ENCODE measurements at places on chromosomes 5 and 9.

DNA sequence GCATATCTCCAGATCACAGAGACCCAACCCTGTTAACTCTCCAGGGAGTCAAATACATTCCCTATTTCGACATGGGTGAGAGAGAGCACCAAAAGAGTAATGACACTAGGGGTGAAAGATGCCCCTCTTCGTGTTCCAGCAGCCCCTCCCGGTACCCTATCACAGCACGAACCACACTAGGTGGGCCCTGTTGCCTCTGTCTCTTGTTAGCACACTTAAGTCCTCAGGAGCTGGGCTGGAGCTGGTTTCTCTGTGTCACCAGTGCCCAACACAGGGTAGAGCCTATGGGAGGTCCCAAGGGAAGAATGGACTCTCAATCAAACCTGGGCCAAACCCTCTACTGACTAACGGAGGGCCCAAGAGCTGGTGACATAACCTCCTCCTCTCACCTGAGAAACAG, 1.2 kb downstream of the CDK20 start:
- no peak for DNase-seq

- no peak for DNase-seq
These were observed 50.5 kb upstream of the CKS2 start for GRCh38 chr9:89260525-89260924.

DNA sequence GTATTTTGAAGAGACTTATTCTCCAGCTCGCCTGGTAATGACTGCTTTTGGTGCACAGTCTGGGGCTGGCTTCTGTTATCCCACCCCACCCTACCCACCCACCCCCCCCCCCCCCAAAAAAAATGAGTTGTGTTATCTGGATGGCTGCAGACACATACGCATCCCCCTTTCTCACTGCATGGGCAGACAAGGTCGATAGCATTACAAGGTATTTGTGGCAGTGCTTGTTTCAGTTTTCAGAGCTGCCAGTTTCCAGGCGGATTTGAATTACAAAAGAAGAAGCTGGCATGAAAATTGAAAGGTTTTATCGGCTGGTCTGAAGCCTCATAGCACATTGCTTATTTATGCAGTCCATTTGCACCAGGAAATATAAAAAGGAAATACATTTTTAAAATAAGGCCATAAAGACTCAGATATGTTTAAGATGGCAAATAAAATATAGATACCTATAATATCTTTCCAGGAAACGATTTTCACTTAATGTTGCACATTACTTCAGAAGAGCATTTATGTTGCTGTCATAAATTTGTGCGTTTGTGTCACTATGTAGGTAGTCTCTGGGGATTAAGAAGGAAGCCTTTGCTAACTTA, 85.1 kb upstream of the GRHPR start:
- no peak for DNase-seq

- DNase-seq, result peak; percentile 12
These were observed 104.1 kb downstream of the TSSK1B start for GRCh38 chr5:113330533-113331208.

GRCh38 chr5:124783794-124784193, 37.4 kb upstream of the ZNF608 start:
- no peak for DNase-seq

DNA sequence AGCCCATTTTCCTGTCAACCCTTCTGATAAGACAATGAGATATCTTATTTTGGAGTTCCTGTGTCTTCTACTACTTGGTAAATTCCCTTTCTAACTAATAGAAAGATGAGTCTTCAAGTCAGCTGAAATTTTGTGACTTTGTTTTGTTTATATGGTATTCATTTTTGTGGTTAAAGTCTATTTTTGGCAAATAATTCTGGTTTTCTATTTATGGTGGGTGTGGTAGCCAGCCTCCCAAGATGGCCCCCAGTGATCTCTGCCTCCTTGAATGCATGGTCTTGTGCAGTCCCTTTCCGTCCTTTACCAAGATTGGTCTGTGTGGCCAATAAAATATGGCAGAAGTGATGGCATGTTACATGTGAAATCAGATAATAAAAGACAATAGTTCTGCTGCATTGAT, 91.5 kb downstream of the NR3C1 start:
- DNase-seq, result no peak

GRCh38 chr9:35557320-35557719, 47.7 kb upstream of the TESK1 start:
- no peak for DNase-seq

DNA sequence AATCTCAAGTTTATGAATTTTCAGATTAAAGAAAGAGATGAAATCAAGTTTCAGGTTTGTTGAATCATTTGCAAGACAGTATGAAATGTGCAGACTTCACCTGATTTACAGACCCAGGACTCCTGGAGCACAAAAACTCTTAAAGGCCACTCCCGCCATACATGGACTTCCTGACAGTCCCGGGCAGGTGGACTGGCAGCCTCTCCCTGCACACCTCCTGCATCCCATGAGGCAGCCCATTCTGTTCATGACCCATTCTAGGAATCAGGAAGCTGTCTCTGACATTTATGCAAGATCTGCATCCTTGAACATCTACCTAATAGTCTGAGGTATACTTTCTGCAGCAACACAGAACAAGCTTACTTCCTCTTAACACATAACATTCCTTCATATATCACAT, 5.9 kb downstream of the DDX31 start:
- no peak for DNase-seq

- no peak for DNase-seq
These were observed 529.6 kb downstream of the PSAT1 start for GRCh38 chr9:78826527-78826926.

GRCh38 chr9:36897478-36897877, 136.6 kb downstream of the PAX5 start:
- DNase-seq, result no peak

DNA sequence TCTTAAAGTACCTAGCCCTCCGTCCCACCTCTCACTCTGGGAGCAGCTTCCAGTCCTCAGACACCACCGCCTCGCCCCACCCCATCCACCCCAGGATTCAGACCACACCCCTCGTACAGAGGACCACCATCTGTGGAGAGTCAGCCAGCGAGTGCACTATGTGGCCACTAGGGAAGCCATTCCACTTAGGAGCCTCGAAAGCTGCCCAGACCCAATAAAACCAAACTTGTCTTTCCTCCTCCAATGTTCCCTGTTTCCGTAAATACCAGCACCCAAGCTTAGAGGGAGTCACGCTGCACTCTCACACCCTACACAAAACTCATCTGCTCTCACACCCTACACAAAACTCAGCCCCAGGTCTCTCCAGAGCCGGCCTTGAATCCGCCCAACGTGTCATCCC, 1.9 kb downstream of the GCNT4 start:
- no peak for DNase-seq

DNA sequence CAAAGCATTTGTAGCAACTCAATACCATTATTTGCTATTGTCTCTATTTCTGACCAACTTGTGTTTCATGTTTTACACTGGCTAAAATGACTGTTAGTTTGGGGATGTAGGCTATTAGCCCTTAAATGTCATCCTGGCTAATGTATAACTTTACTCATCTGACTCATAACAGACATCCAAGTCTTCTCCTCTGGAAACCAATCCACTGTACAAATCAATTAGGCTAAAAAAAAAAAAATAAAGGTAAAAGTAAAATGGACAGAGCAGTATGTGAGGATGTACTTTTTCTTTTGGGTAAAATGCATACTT, 20.6 kb downstream of the MEGF9 start:
- no peak for DNase-seq

DNA sequence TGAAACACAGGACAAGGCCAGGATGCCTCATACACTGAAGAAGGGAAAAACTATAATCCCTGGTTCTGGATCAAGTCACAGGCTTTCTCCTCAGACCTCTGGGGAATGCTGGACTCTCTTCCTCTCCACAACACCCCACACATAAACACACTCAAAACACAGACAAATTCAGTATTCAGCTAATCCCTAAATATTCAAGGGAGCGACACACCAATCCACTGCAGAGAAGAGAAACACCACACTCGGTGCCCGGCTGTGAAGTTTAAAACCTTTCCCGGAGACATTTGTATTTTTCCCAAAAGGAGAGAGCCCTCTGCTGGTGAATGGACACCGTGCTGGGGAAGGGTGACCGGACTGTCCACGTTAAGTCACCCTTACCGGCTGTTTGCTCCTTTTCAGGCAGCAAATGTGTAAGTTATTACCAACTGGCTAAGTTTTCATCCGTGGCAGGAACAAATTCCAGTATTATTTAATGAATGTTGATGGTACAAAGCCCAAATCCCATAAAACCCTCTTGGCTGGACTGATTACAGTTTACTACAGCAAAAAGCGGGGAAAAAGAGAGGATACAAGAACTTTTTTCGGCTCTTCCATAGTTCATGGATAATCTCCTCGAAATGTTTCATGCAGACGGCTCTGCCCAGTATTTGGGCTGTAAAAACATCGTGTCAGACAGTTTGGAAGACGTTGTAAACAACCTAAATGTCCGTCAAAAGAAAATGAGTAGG, 130.9 kb upstream of the SLC30A5 start:
- no peak for DNase-seq

- no peak for DNase-seq
These were observed 5.2 kb downstream of the EXOC3 start for GRCh38 chr5:448061-448765.

GRCh38 chr5:19928562-19929421, 59.2 kb downstream of the CDH18 start:
- no peak for DNase-seq

- no peak for DNase-seq
These were observed 392.0 kb downstream of the GADD45G start for GRCh38 chr9:89996773-89997172.

DNA sequence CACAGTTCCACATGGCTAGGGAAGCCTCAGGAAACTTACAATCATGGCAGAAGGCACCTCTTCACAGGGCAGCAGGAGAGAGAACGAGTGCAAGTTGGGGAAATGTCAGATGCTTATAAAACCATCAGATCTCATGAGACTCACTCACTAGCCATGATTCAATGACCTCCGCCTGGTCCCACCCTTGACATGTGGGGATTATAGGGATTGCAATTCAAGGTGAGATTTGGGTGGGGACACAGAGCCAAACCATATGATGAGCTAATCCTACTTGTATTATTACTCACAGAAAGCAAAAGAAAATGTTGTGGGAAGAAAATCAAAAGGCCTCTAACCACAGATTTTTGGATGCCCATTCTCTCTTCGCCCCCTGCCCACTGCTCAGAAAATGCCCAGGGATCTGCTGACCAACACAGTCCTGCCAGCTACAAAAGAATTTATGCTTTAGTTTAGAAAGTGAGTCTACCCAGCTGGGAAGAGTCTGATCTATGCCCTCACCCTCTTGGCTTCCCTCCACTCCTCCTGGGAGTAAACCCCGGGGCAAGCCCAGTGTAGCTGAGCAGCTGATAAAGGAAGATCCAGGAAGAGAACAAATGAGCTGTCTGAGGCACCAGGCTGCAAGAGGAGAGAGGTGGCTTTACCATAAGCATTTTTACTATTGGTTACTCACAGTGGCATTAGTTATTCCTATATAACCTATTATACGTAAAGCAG, 53.1 kb downstream of the RNF130 start:
- DNase-seq, result no peak

- DNase-seq, result no peak
These were observed 178.3 kb upstream of the IRX2 start for GRCh38 chr5:2929779-2930178.

DNA sequence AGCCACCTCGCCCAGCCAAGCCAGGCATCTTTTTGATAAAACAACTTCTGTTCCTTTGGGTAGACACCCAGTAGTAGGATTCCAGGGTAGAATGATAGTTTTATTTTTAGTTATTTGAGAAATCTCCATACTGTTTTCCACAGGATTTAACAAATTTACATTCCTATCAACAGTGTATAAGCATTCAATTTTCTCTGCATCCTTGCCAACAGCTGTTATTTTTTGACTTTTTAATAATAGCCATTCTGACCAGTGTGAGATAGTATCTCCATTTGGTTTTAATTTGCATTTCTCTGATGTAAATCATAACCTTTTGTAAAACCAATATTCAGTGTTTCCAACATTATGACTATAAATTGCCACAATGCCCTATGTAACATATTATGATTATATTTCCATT, 28.2 kb upstream of the CCNB1 start:
- no peak for DNase-seq

- no peak for DNase-seq
These were observed 1.3 kb upstream of the ZNF462 start for GRCh38 chr9:106861640-106862109.

DNA sequence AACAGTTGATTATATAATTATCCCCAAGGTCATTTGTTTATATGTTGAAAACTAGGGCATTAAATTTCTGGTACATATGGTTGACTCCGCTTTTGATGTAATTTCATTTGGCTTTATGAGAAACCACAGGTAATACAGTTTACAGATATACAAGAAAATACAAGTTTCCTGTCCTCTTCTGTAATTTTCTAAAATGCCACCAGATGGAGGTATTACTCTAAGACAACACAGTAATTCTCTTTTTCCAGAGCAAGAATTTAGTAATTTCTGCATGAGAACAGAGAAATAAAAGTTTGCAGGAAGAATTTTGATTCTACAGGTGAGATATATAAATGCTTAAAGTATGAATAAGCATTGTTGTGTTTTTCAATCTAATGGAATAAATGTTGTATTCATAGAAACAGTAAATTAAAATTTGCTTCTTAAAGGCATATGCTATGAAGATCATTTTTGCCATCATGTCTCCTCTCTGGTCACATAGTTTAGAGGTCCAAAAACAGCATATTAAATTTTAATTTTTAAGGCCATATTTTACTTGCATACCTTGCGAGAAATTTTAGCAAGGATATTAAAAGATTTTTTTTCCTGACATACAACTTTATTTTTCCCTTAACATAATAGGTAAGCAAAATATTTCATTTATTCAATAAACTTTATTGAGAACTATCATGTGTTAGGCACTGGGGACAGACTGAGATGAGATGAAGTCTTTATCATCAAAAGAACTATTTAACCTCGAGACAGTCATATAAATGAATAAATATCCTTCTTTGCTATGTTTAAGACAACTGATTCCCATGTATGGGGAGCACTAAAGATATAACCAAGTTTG, 22.7 kb downstream of the CHD1 start:
- no peak for DNase-seq

DNA sequence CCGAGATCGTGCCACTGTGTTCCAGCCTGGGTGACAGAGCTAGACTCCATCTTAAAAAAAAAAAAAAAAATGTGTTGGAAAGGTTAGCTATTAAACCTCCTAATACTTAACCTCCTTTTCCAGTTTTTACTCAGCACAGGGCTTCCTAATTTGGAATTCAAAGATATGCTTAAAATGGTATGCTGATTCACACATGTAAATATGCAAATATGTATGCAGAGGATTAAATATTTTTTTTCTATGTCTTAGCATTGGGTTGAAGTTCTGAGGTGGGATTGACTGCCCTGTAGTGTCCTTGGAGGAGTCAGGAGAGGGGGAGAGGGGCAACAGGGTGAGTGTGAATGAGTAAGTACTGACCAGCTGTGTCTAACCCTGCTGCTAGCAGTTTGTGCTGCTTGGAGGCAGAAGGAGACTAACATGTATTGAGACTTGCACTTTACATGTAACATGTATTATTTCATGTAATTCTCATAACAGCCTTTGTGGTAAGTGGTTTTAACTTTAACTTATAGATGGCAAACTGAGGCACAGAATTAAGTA, 63.2 kb downstream of the SLC44A1 start:
- no peak for DNase-seq

DNA sequence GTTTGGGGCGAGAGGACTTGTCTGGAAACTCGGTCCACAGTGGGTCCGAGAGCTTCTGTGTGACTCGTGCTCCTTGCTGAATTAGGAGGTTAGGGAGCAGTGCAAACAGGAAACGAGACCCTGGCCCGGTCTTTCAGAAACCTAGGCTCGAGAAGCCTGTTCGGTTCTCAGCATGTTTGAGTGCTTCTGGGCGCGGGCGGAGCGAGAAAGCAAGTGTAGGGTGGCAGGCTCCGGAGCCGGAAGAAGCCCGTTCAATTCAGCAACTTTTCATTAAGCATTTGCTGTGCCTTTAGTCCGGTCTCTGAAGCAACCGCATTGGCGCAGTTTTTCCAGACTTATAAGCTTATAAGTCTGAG, 547 bp downstream of the CLTA start:
- no peak for DNase-seq
